Bladder microvascular endothelial cell (primary cell): ENCODE measurements at places on chromosomes 6 and 20. TPM values are rescaled to one million over a fixed set of nuclear protein-coding genes. Genes with fewer than 3 reads are reported as not detected.

Gene GABRR2
- total RNA-seq = 0.32 and 1.2 TPM in 2 replicates

Gene RPRD1B
- 10.5 and 24.9 TPM in 2 replicates for total RNA-seq

Gene CALHM6
- total RNA-seq = 0.50 and 1.3 TPM in 2 replicates

Gene PTCRA
- total RNA-seq = not detected in 2 replicates

Gene TCP11
- total RNA-seq = not detected in 2 replicates

Gene PEDS1
- 9.6 and 15.4 TPM in 2 replicates for total RNA-seq

Gene HTR1E
- not detected in 2 replicates for total RNA-seq

Gene REM1
- total RNA-seq = 0.06 TPM in 1 of 2 replicates, not detected in the other

Gene AHI1
- total RNA-seq = 6.8 and 14.7 TPM in 2 replicates

Gene GPR63
- under 0.01 and 0.13 TPM in 2 replicates for total RNA-seq

Gene SMIM28
- not detected in 2 replicates for total RNA-seq

Gene DNMT3B
- total RNA-seq = 1.7 and 4.0 TPM in 2 replicates

Gene DPPA5
- total RNA-seq = not detected in 2 replicates

Gene KCNK16
- total RNA-seq = not detected in 2 replicates

Gene UBR2
- total RNA-seq = 17.3 and 35.7 TPM in 2 replicates

Gene FLRT3
- total RNA-seq = under 0.01 and 0.50 TPM in 2 replicates

Gene CAGE1
- under 0.01 and 0.06 TPM in 2 replicates for total RNA-seq

Gene HLA-DRB1
- 4.2 and 55.4 TPM in 2 replicates for total RNA-seq

Gene ARHGAP18
- total RNA-seq = 68.9 and 114 TPM in 2 replicates

Gene PRDM1
- total RNA-seq = 4.8 and 6.6 TPM in 2 replicates
